ENCODE measurements at places on chromosomes 5 and 9.

GRCh38 chr9:69004836-69005235, 9.1 kb downstream of the PRKACG start:
- no peaks in the 10 kb centered on the region for H3K36me3 ChIP-seq
- peaks cover 65% of the 10 kb centered on the region for H3K27me3 ChIP-seq
- peaks cover 6% of the 10 kb centered on the region for H3K4me1 ChIP-seq
- H3K4me3 ChIP-seq, result no peak overlapping the region
- H3K27ac ChIP-seq, result no peak overlapping the region
- DNase-seq, result peak; percentile 64

DNA sequence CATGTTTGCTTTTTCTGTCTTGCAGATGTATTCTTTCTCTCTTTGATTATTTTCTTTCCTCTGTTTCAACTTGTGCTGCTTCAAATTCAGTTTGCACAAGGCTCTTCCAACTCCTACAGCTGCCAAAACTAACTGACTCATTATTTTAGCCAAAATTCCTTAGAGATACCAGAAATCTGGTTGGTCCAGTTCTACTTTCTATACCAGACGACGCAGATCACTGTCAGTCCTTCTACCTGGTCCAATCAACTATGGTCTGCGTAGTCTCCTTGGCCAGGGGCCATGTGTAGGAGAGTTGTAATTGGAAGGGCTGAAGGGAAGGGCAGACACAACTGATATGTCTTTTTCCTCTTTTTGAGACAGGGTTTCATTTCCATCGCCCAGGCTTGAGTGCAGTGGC, 51.9 kb upstream of the JAK2 start:
- no peaks in the 10 kb centered on the region for H3K36me3 ChIP-seq
- no peak overlapping the region for H3K4me3 ChIP-seq
- no peak for DNase-seq
- peaks cover 12% of the 10 kb centered on the region for H3K4me1 ChIP-seq

GRCh38 chr9:14616188-14616982, 76.8 kb downstream of the ZDHHC21 start:
- DNase-seq, result peak; percentile 65
- no peaks in the 10 kb centered on the region for H3K4me1 ChIP-seq
- no peak overlapping the region for H3K27ac ChIP-seq
- no peaks in the 10 kb centered on the region for H3K27me3 ChIP-seq
- H3K36me3 ChIP-seq, result no peaks in the 10 kb centered on the region

DNA sequence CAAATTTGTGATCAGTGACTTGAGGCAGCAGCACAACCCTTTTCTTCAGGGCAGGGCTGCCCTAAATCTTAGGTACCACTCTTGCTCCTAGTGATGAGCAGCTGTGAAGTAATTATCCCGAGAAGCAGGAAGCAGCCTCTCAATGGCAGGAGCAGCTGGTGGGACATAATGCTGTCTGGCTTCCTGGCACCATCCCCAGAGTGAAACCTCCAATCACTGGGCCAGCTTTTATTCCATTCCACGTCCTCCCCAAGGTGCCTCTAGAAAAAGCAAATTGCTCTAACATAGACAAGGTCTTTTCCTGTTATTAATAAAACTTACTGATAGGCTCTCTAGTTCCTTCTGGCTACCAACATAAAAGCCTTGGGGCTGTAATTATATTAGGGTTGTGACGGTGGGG, 154.0 kb downstream of the FRMD3 start:
- H3K4me1 ChIP-seq, result no peaks in the 10 kb centered on the region
- H3K36me3 ChIP-seq, result no peaks in the 10 kb centered on the region
- H3K27ac ChIP-seq, result no peak overlapping the region

DNA sequence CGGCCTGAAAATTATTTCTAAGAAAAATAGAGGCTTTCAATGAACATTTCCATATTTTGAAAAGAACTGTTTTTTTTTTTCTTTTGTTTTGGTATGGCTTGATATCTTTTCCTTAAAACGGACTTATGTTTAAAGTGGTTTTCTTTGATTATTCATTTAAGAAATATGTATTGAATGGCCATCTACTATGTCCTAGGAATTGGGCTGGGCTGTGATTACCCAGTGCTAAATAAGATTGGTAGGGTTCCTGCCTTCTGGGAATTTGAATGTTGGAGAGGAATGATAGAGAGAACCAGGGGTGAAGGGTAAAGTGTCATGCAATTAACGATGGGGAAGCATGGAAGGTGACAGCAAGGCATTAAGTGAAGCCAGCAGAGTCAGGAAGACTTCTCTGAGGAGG, 33.2 kb downstream of the TNFSF8 start:
- peaks cover 5% of the 10 kb centered on the region for H3K36me3 ChIP-seq
- H3K27me3 ChIP-seq, result no peaks in the 10 kb centered on the region
- DNase-seq, result no peak
- no peak overlapping the region for H3K27ac ChIP-seq
- H3K4me3 ChIP-seq, result no peak overlapping the region
- peaks cover 36% of the 10 kb centered on the region for H3K4me1 ChIP-seq

- H3K27me3 ChIP-seq, result peaks cover 69% of the 10 kb centered on the region
- no peak overlapping the region for H3K27ac ChIP-seq
- H3K4me1 ChIP-seq, result no peaks in the 10 kb centered on the region
- DNase-seq, result no peak
Observed at GRCh38 chr5:114393159-114393558, 31.3 kb downstream of the KCNN2 start.

- H3K27me3 ChIP-seq, result no peaks in the 10 kb centered on the region
- H3K36me3 ChIP-seq, result peaks cover 13% of the 10 kb centered on the region
- H3K4me1 ChIP-seq, result no peaks in the 10 kb centered on the region
- DNase-seq, result peak; percentile 44
- no peak overlapping the region for H3K4me3 ChIP-seq
Observed at GRCh38 chr5:59348189-59348588, 545.3 kb downstream of the PDE4D start.

DNA sequence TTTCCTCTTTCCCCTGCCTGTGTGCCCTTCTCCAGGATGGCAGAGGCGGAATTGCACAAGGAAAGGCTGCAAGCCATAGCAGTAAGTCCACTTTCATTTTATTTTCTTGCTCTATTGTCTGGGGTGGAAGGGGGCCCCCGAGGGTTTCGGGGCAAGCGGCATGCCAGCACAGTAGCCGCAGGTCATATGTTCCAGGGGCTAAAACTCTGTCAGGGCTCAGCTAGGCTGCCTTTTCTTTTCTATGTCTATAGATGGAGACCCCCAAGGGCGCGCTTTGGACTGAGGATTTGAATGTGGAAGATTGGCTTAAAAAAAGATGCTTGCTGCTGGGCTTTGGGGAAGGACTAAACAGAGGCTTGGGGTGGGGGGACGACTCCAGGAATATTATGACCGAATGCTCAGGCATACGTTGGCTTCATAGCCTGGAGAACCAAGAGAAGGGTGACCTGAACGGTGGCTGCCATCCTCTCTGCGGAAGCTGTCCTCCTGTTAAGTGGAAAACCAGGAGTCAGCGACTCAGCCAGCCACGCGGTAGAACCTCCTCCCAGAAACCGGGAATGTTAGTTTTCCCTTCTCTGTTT, 545 bp downstream of the PALM2AKAP2 start:
- no peaks in the 10 kb centered on the region for H3K36me3 ChIP-seq
- H3K4me1 ChIP-seq, result peaks cover 6% of the 10 kb centered on the region
- no peak overlapping the region for H3K27ac ChIP-seq
- H3K27me3 ChIP-seq, result no peaks in the 10 kb centered on the region
- peak overlapping the region; percentile 80 for H3K4me3 ChIP-seq
- DNase-seq, result no peak

DNA sequence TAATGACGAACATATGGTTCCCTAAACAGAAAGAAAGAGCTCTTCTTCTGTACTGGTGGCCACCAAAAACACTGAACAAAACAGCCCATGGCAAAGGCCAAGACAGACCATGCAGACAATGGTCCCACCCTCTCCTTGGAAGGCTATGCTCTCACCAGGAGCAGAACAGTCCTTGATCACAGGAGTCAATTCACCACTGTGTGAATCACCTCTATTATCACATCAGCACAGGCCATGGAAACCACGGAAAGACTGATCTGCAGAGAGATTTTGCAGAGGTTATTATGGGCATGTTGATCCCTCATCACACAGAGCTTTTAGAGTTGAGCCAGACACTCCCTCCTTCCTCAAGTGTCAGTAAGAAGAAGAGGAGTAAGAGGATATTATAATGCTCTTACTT, 134.0 kb upstream of the RASEF start:
- no peaks in the 10 kb centered on the region for H3K4me1 ChIP-seq
- no peak for DNase-seq
- H3K36me3 ChIP-seq, result no peaks in the 10 kb centered on the region

GRCh38 chr5:139772089-139772791, 23.4 kb upstream of the PSD2 start:
- H3K36me3 ChIP-seq, result no peaks in the 10 kb centered on the region
- no peak for DNase-seq
- H3K27ac ChIP-seq, result no peak overlapping the region
- no peak overlapping the region for H3K4me3 ChIP-seq

- H3K27ac ChIP-seq, result no peak overlapping the region
- no peaks in the 10 kb centered on the region for H3K27me3 ChIP-seq
- no peaks in the 10 kb centered on the region for H3K4me1 ChIP-seq
- H3K36me3 ChIP-seq, result no peaks in the 10 kb centered on the region
- DNase-seq, result no peak
- H3K4me3 ChIP-seq, result no peak overlapping the region
Observed at GRCh38 chr5:130213607-130214006, 309.3 kb downstream of the CHSY3 start.

DNA sequence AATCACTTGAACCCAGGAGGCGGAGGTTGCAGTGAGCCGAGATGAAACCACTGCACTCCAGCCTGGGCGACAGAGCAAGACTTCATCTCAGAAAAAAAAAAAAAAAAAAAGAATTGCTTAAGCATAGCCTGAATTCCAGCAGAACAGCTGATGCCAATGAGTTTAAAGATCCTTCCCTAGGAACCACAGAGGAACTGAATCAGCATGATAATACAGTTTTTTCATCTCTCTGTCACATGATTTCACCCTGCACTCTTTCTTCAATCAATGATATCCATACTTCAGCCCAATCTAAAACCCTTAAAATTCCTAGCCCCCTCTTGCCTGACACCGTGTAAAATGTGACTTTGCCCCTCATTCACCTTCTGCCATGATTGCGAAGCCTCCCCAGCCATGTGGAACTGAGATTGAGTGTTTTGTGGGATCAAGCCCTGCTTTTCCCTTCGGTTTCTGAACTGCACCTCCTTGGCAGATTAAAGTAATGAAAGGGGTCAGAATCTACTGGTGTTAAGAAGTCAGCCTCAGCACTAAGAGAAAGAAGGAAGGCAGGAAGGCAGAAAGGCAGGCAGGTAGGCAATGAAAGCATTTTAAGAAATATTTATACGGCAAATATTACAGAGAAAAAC, 20.9 kb upstream of the DMXL1 start:
- H3K4me1 ChIP-seq, result peaks cover 6% of the 10 kb centered on the region
- H3K4me3 ChIP-seq, result no peak overlapping the region
- no peaks in the 10 kb centered on the region for H3K27me3 ChIP-seq
- peak overlapping the region; percentile 13 for H3K27ac ChIP-seq
- DNase-seq, result no peak
- H3K36me3 ChIP-seq, result no peaks in the 10 kb centered on the region

All from MCF 10A (cell line).